ENCODE measurements at places on chromosomes 7 and 10.

DNA sequence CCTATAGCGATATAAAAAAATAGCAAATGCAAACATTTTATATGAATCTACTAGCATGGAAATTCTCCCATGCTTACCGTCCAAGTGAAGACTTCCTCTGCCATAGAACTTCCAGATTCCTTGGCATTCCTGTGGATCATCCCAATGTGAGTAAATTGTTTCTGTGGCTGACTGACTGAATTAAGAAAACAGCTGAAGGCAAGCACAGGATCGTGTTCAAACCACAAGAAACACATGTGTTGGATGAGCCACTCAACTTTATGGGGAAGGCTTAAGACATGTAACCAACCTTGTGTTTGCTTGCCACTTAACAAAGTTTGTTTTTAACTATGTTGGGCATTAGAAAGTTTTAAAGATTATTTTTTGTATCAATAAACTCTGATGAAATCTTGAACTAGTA, 2.6 kb upstream of the MYPN start:
- no peak for DNase-seq

GRCh38 chr10:124378881-124379471, 39.7 kb downstream of the OAT start:
- DNase-seq, result no peak

DNA sequence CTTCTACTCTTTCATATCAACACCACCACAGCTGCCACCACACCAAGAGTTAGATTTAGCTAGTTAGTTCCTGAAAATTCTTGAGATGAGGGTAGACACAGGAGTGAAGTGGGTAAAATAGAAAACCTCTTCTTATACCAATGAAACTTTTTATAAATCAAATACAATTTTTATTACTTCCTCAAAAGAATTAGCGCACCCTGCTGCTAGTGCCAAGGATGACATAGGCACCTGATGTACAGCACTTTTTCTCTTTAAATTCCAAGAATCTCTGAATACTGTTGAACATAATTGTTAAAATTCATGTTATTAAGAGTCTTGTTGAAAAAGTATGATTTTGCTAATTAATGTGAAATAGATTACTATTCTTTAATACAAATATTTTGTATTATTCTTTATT, 11.4 kb downstream of the ZWINT start:
- no peak for DNase-seq

DNA sequence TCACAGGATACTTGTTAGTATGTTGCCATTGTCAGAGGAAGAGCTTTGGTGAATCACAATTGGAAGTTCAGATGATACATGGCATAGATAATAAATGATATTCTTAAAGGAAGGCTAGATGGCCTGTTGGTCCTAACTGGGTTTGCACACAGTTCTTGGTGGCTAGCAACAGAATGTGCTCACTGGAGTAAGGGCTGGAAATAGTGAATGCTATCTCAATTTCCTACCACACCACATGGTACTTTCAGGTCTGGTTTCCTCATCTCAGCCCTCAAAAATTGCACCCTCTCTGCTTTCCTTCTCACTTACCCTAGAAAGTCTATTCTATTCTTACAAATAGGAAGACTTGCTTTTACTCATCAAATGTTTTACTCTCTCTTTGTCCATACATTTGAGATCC, 622.5 kb downstream of the ANKRD7 start:
- no peak for DNase-seq

DNA sequence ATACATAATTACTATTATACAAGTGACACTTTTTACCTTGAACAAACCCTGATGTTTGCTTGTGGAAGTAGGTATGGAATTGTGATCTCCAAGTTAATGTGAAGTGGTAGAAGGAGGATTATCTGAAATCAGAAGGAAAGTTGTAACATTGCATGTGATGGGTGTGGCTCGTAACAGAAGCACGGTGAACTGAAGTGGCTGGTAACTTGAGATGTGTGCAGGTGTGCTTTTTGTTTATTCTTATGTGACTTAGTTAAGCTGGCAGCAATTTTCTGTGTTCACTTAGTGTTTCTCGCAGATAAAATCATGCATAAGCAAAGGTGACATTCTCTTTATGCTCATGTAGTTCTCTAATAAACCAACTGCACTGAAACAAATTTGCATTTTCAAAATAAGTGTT, 82.3 kb downstream of the ZEB1 start:
- no peak for DNase-seq

DNA sequence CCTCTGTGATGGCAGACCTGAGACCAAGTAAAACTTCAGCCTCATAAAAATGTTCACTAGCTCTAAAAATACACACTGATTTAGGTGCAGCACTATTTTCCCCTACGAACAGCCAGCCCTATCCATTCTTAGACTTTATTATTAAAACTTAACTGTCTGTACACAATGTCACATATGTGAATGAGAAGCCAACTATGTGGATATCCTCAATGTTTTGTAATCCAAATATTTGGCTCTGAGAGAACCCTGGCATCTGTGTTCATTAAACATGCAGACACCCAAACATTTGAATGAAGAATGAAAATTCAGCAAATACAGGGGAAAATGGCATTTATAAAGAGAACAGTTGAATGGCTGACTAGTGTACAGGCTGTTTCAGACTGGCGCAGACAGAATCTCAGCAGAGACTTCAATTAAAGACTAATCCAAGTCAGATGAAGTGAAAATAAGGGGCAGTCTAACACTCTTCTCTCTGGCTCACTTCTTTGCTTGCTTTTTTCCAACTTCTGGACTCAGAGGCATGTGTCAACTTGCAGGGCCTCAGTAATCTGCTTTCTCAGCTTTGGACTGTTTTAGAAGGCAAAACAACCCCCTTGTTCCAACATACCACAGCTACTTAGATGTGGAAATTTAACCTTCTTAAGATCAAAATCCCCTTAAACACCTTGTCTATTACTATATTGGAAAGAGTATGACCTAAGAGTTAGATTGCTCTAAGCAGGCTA, 47.4 kb upstream of the FAM180A start:
- DNase-seq, result no peak

DNA sequence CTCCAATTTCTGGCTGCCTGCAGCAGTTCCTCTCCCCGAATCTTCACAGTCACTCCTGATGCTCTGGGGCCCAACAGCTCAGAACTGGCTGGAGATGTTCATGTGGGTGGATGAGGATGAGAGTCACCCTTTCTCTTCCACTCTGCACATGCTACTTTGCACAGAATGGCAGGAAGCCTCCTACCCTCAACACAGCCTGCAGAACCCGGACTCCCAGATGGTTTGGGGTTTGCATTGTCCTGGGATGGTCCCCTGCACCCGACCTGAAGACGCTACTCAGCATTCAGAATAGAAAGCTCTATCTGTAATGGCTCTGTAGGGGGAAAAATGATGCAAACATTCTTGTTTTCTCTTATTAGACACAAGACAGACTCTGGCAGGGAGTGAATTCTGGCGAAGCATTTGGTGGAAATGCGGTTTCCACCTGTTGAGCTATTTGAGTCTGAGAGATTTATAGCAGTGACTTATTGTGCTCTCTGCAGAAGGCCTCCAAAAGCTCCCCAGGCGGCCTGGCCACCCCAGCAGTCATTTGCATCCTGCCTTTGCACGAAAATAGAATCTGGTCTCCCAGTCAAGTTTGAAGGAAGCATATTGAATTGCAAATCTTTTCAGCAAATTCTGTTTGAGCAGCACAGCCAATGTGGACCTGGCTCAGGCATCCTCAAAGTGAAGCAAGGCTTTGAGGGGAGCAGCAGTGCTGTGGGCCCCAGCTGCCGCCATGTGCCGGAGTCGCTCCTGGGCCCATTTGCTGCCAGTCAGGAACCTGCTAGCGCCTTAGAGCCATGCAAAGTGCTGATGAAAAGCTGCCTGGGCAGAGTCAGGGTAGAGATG, 309.3 kb downstream of the TCERG1L start:
- DNase-seq, result no peak

DNA sequence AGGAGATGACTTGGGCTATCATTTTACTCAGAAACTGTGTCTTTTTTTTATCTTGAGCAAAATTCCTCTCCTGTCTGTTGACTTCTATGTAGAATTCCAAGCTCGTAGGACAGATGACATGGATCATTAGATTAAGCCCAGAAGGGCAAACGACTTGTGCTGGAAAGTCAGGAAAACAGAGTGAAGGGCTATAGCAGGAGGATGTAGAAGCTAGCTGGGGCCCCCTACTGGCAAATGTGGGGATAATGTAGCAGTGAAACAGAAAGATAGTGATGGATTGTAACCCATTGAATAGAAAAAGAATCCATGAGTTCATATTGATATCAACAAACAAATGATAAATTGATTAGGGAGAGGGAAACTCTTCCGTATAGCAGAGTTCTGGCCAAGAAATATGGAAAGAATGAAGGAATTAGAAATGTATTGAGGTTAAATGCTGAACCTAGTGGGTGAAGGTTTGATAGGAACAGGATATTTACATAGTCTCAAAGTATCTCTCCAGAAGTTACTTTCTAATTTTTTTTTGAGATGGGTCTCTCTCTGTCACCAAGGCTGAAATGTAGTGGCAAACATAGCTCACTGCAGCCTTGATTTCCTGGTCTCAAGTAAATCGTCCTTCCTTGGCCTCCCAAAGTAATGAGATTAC, 103.6 kb downstream of the LYZL1 start:
- DNase-seq, result no peak

DNA sequence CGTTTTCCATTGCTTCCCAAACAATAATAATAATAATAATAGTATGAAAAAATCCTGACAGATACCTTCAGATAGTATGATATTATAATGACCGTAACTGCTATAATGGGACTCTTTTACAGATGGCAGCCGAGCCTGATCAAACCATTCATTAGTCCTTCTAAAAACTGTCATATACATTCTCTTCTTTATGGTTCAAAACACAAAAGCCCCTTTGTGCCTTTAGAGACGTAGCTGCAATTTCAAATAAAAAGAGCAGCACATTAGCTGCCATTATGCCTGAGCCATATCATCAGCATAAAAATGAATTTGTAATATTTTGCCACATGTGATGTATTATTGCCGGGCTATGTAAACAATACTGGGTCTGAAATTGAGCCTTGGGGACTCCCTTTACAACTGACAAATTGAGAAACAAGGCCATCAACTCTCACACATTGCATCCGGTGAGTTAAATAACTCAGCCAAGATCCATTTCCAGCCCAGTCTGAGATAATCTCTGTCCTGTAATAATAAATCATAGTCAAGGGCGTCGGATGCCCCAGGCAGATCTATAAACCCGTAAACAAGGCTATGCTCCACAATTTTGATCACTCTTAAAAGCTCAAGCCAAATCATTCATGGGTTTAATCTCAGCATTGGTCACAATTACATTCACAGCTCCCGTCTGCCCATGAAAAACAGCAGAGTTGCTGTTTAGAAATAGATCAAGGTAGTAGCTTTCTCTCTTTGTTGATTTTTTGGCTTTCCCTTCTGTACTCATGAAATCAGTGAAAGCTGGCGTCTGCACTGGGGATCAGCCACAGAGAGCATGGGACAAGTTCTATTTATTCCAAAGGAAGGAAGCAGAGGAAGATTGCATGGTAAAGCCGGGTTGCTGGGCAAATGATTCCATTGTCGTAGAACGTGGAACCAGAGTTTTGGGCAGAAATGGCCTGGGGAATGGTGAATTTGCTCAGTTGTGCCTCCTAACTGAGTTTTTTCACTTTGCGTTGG, 150.1 kb upstream of the BMPER start:
- DNase-seq, result no peak

DNA sequence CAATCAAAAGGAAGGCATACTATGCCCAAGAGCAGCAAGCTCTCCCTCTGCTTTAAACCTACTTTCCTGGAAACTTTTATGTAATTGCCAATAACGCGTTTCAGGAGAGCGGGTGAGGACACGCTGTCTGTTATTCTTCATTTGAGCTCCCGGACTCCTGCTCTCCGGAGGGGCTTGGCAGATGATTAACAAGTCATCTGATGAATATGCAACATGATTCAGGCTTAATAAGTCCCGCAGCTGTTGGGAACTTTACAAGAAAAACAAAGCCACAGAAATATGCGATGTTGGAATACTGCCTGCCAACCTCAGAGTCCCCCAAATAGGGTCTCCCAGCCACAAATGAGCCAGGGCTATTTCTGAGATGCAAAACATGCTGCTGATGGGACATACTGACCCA, 348.0 kb downstream of the GPAM start:
- DNase-seq, result no peak

GRCh38 chr10:69803809-69804208, 2.1 kb downstream of the COL13A1 start:
- no peak for DNase-seq

DNA sequence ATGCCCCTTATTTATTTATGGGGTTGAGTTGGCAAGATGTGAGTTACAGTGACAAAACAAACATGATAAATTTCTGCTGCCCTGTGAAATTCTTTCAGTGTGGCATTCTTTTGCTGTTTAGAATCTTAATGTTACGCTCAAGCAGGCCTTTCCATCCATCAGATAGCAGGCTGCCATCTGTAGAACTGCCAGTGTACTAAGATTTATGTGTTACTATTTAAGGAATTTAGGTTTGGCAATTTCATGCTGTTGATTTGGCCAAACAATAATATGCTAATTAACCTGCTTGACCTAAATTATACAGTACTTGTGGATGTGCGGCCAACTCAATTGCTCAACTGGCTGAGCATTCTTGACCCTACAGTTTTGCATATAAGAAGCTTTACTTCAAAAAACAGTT, 477.7 kb upstream of the TPK1 start:
- DNase-seq, result no peak

- DNase-seq, result no peak
Measured at GRCh38 chr7:35370687-35371086, 116.8 kb upstream of the TBX20 start.

- DNase-seq, result no peak
Measured at GRCh38 chr10:124732931-124733570, 11.1 kb downstream of the FAM53B start.

DNA sequence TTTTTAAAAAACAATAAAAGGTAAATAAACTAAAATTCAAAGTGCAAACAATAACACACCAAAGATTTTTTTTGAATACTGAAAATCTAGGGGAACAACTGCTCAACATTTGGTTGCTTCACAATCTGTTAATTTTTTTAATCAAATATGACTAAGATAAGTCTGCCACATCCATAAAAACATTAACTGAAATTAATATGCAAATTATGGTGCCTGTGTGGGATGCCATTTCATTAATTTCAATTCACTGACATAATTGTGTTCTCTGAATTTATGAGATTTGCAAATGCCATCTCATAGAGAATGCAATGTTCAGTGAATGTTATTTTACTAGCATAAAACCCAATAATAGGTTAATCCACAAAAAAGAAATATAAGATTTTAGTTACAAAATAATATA, 233.8 kb downstream of the LRRN3 start:
- no peak for DNase-seq

DNA sequence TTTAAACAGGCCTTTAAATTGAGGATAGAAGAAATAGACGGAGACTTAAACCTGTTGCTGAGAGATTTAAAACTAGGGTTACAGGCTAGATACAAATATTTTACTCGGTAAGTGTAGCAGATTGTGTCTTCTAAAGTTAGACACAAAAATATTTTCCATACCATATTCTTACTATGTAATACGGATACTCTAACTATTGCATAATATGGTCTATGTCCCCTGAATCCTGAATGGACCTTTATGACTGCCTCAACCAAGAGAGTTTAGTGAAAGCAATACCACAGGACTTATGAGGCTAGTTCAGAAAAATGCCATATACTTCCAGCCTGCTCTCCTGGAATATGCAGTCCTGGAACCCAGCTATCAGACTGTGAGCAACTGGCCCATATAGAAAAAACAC, 13.4 kb upstream of the TES start:
- DNase-seq, result no peak

GRCh38 chr10:11165591-11166543, 148.2 kb downstream of the CELF2 start:
- no peak for DNase-seq

GRCh38 chr7:51187941-51188340, 128.7 kb downstream of the COBL start:
- no peak for DNase-seq

Data from large intestine (tissue), 12 donors.